Smooth muscle cell of trachea (primary cell): ENCODE measurements at places on chromosomes 5 and 9. TPM values are rescaled to one million over a fixed set of nuclear protein-coding genes. Genes with fewer than 3 reads are reported as not detected.

The KCNV2 gene
- total RNA-seq, result not detected in 2 replicates

The SLC22A4 gene
- 2.2 and 3.0 TPM in 2 replicates for total RNA-seq

The CNTFR gene
- total RNA-seq, result 0.44 TPM in 1 of 2 replicates, not detected in the other

The PCDHA9 gene
- total RNA-seq, result under 0.01 TPM in 2 replicates

The CAMLG gene
- total RNA-seq, result 44.5 and 46.4 TPM in 2 replicates

The VCAN gene
- total RNA-seq, result 384 and 399 TPM in 2 replicates

The ADRA1B gene
- 0.17 TPM in 1 of 2 replicates, not detected in the other for total RNA-seq

The NNT gene
- total RNA-seq, result 96.8 and 109 TPM in 2 replicates

The ANKRD31 gene
- under 0.01 and 0.29 TPM in 2 replicates for total RNA-seq

The WWC1 gene
- 0.58 and 2.3 TPM in 2 replicates for total RNA-seq

The ADCY2 gene
- total RNA-seq, result 0.15 and 0.66 TPM in 2 replicates

The TAF11L5 gene
- total RNA-seq, result not detected in 2 replicates

The TRAF1 gene
- total RNA-seq, result 1.3 and 3.8 TPM in 2 replicates

The PCDHGA2 gene
- total RNA-seq, result 3.3 and 6.6 TPM in 2 replicates
